B cell (primary cell): ENCODE measurements at places on chromosomes 16 and 17.

- DNase-seq: no peak
Observed at GRCh38 chr17:6862825-6863224, 31.3 kb upstream of the TEKT1 start.

DNA sequence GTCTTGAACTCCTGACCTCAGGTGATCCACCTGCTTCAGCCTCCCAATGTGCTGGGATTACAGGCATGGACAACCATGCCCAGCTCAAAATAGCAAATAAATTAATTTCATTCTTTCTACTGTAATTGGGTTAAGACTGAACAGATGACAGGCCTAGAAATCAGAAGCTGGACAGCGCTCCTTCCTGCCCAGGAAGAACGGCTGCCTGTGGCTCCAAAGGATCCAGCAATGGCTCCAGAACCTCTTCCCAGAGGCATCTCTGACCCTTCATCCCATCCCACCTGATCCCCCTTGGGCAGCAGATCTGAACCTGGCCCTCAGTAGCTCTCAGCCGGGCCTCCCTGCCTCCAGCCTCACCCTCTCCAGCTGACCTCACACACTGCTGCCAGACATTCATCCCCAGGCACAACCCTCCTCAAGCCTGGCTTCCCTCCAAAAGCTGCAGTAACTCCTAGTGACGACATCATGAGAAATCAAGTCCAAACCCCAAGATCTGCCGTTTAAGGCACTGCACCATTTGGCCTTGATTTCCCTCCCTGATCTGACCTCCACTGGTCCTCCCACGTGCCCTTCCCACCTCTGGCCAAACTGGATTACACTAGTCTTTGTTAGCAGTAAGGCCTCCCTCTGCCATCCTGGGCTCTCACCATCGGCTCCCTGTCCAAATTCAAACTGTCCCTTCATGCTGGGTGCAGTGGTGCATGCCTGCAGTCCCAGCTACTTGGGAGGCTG, 3.1 kb upstream of the MIF4GD start:
- no peak for DNase-seq

DNA sequence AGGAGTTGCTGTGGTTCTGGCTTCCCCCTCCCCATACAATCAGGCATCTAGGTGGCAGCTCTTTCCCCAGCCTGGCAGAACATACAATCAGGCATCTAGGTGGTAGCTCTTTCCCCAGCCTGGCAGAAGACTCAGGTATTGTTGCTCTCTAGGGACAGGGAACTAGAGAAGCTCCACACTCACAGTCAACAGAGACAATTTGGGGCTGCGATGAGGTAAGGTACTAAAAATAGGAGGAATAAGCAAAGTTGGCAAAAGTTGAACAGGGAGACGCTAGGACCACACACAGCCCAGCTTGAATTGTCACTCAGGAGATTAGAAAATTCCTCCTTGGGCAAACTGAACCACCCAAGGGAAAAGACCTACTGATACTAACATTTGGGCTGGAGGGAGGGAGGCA, 315.5 kb upstream of the CDH5 start:
- DNase-seq: no peak

GRCh38 chr17:81487487-81488275, 24.9 kb downstream of the ACTG1 start:
- DNase-seq: peak; percentile 84

DNA sequence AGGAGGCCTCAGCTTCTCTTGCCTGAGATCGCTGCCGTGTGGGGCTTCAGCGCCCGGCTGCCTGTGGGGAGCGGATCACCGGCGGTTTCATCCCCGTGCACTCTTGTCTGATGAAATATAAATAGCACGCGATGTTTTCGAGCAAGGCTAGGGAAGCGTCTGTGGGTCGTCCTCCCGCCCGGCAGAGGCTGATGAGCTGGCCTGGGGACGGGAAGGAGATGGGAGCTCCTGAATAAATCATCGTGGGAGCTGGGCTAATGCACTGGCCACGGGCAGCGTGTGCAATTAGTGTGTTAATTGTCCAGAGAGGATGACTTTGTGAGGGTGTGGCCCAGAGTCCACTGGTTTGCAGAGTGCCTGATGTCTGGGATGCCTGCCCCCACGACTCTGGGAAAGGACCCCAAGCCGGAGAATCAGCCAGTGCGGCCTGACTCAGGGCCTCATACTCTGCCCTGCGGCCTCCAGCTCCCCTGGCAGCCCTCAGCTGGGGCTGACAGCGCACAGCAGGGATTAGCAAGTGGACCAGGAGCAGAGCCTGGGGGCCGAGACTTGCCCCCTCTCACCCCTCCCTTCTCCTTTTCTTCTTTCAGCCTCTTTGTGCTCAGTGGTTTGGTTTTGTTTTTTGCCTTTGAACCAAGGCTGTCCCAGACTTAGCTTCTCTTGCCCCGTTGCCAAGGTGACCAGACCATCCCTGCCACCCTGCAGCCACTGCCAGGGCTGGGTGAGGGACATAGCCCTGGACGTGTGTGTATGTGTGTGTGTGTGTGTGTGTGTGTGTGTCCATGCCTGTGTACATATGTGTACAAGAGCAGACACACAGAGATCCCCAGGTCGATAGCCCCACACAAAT, 21.4 kb downstream of the KCNJ12 start:
- DNase-seq: no peak

DNA sequence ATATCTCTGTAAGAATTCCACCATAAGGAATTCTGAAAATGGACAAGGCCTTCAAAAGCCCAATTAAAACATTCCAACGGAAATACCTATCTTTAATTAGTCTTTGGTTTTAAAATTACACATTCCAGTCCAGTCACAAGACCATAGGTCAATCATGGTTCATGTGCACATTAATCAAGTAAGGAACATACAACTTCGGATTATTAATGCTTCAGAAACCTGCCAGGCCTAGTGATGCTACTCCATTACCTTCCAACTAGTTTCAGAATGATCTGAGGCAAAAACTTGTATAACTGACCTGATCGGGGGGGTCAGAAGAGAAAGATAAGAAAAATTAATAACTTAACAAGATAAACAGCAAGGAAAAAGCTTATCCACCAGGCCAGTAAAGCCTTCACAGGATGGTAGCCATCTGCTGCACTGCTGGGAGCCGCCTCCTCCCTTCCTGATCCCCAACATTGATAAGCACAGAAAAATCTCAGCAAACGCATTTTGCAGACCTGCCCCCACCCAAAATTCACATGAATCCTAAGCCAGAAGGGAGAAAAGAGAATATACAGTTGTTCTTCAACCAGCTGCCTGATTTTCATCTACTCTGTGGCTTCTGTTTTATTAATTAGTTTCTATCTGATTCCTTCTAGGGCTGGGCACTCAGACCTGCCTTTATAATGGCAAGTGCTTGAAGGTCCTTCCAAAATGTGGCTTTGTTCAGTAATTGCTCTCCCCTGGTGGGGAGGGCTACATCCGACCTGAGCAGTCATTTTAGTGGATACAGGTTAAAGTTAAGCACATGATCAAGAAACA, 6.0 kb downstream of the SDR42E1 start:
- no peak for DNase-seq
